Memory B cell (primary cell): ENCODE measurements at places on chromosomes 16 and 17.

DNA sequence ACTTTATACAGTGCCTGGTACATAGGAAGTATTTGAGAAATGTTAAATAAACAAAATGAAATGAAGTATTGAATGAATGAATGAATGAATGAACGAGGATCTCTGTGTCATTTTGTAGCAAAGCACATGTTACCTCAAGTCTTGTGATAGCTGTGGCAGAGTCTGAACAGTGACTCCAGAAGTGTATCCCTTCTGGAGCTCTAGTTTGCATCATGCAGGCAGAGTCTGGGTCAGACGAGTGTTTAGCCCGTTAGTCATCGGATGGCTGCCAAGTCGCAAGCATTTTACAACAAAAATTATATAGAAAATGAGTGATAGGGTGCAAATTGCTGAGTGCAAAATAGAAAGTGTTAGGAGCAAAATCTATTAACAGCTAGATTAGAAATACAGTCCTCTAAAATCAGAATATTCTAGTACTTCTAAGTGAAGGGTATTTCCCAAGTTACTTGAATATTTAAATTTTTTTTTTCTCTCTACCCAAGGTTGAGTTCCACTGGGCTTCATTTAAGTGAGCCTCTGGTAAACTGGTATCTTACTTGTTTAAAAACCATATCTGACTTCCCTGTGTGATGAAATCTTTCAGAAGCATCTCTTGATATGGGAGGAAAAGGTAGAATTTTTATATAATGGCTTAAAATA lies 113.3 kb downstream of the FTO start:
- DNase-seq, result no peak

GRCh38 chr17:14688134-14688533 lies 387.3 kb downstream of the HS3ST3B1 start:
- no peak for DNase-seq

DNA sequence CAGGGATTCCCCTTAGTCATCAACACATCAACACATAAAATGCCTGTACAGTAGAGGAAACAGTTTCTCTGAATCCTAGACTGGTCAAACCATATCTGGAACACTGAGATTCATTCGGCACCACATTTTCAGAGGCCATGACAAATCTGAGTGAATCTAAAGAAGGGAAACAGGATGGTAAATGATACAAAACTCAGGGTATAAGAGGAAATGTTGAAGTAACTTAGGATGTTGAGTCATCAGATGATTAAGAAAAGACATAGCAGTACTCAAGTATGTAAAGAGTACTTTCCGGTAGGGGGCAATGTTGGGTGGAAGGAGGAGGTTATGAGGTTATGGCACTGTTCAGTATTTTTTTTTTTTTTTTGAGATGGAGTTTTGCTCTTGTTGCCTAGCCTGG lies 358.5 kb upstream of the PMFBP1 start:
- DNase-seq, result no peak

GRCh38 chr17:55215711-55216110 lies 49.0 kb upstream of the HLF start:
- no peak for DNase-seq

DNA sequence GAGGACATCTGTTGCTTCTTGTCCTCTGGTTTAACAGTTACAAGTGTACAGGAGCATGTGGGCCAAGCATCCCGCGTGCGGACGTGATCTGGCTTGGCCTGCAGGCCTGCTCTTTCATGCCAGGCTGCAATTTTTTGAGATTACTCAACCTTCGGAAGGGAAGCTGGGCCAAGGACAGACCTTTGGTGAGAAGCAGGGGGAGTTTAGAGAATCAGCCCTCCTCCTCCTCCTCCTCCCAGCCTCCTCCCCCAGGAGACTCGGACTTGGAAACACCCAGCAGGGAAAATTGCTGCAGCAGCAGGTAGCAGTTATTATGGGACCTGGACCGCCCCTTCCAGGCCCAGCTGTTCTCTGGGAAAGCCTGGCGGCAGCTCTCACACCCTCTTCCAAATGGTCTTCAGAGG lies 5.1 kb upstream of the KLHL36 start:
- DNase-seq, result no peak

GRCh38 chr17:9140550-9141424 lies 119.5 kb downstream of the NTN1 start:
- DNase-seq, result no peak

GRCh38 chr17:2701161-2701995 lies 10.2 kb downstream of the CLUH start:
- DNase-seq, result no peak

DNA sequence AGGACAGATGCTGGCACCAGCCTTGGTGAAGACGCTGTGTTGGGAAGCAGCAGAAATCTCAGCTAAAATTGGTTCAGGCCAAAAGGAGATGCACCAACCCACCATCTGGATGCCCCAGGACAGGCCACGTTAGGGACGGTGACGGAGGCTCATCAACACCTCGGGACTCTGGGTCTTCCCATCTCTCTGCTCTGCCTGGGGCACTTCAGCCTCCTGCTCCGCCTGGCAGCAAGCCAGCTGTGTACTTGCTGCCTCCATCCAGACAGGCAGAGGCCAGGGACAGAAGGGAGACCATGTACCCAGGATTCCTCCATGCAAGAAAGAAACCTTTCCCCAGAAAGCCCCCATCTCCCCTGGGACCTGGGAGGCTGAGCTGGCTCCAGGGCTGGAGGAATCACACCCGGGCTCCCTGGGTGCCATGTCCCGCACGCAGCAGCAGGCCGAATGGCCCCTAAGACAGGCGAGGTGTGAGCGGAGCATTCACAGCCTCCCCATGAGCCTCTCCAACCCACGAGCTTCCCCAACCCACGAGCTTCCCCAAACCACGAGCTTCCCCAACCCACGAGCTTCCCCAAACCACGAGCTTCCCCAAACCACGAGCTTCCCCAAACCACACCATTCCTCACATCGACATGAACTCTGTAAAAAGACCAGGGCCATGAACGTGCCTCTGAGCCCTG lies 274.5 kb downstream of the C16orf95 start:
- no peak for DNase-seq

- DNase-seq, result no peak
These were observed 10.6 kb downstream of the CALCOCO2 start for GRCh38 chr17:48841395-48841831.

DNA sequence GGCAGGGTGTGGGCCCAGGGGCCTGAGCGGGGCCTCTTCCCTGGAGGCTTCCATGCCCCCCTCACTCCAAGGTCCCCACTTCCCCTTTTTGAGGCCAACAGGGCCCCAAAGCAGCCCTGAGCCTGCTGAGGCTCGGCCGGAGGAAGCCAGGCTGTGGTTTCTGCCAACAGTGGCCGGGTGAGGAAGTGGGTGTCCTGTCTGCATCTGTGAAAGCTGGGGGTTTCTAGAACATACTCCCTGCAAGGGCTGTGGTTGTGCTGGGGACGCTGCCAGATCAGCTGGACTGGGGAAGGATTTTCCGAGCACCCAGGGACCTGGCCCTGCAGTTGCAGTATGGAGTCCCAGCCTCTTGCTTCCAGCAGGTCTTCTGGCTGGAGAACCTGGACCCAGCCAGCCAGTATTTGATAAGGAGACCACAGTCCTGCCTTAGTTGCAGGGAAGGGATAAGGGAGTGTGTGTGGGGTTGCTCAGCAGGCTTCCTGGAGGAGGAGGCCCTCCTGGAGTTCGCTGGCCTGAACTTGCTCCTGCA lies 15.7 kb downstream of the ADCY7 start:
- peak; percentile 75 for DNase-seq

- no peak for DNase-seq
These were observed 250.7 kb downstream of the RBFOX3 start for GRCh38 chr17:79360196-79360595.

GRCh38 chr16:84617041-84617790 lies 662 bp downstream of the COTL1 start:
- no peak for DNase-seq

DNA sequence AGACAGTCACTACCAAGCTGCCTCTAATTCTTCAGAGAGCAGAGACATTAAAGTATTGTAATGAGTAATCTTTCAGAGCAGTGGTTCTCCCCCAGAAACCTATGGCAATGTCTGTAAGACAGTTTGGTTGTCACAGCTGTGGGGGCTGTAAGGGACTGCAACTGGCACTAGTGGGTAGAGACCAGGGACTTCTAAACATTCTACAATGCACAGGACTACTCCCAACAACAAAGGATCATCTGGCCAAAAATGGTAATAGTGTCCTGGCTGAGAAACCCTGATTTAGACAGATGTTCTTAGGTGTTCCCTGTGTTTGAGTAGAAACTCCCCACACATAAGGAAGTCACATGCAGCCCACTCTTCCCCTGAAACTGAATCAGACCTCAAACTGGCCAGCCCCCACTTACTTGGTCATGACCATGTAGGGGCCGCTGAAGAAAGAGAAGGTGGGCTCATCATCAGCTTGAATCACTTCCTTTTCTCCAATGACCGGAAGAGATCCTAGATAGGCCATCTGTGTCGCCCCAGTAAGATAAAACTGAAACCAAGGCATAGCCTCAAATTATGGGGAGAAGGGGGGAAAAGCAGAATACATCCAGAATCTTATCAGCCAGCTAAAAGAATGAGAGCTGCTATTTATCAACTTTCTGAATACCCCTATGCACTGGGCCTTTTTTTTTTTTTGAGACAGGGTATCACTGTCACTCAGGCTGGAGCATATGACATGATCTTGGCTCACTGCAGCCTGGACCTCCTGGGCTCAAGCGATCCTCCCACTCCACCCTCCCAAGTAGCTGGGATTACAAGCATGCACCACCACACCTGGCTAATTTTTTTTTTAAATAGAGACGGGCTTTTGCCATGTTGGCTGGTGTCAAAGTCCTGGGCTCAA lies 75.8 kb downstream of the TEX14 start:
- no peak for DNase-seq

GRCh38 chr16:19696961-19697360 lies 21.1 kb downstream of the KNOP1 start:
- DNase-seq, result no peak

GRCh38 chr16:87180069-87180468 lies 137.1 kb downstream of the C16orf95 start:
- no peak for DNase-seq

DNA sequence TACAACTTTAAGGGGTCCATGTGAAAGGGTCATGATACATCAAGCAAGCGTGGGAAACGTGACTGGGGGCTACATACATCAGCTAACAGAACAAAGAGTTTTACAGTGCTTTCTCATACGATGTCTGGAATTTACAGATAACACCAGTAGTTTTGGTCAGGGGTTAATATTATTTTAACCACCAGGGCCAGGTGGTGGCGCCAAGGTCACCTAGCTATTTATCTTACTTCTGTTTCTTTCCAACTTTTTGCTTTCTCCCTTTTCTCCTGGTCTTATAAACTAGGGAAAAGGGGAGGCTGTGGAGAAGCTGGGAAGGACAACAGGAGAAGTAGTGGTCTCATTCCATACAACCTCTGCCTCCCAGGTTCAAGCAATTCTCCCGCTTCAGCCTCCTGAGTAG lies 37.9 kb downstream of the CLEC3A start:
- DNase-seq, result no peak

DNA sequence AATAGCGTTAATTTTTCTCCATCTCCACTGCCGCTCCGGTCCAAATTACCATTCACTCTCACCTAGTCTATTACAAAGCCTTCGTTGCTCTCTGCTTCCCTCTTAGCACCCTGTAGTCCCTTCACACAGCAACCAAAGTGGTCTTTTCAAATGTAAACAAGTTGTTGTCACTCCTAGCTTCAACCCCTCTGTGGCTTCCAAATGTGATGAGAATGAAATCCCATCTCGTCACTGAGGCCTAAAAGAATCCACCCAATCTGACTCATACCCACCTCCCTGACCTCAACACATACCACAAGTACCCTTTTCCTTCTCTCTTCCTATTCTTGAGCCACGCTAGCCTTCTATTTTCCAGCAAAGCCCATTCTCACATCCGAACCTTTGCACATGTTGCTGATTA lies 2.2 kb upstream of the PELP1 start:
- DNase-seq, result no peak
